Gastroesophageal sphincter (tissue), 4 donors: ENCODE measurements at places on chromosomes 12 and 14. TPM values are rescaled to one million over a fixed set of nuclear protein-coding genes. Genes with fewer than 3 reads are reported as not detected.
A peak's percentile ranks its signal among the peaks of the same experiment; 100 is the strongest.

GRCh38 chr14:105401699-105402098 lies 3.4 kb downstream of the TEX22 start:
- no peak for ATAC-seq

NPAS3 gene
- total RNA-seq, result 10.6 TPM

- no peak for ATAC-seq
Measured at GRCh38 chr12:88453323-88453722, 126.9 kb downstream of the KITLG start.

GALNT9 gene
- total RNA-seq, result 2.0 TPM

IL22 gene
- total RNA-seq, result not detected

PAWR gene
- total RNA-seq, result 92.1 TPM

- no peak for ATAC-seq
Measured at GRCh38 chr12:83826112-83826511, 1086.5 kb downstream of the SLC6A15 start.

DNA sequence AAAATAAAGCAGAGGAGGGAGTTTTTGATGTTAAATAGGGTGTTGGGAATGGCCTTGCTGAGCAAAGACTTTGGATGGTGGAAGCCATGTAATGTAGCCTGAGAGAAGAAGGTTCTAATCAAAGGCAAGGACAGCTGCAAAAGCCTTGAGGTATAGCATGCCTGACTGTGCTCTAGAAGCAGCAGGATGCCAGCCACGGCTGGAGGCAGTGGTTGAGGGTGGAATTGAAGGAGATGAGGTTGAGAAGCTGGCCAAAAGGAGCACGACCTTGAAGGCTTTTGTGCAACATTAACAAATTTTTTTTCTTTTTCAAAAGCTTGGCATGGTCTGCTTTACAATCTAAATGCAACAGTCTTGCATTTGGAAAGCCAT lies 42.3 kb upstream of the CSRP2 start:
- no peak for ATAC-seq

- ATAC-seq, result no peak
Measured at GRCh38 chr14:33386781-33387180, 448.1 kb downstream of the NPAS3 start.

GRCh38 chr12:51922762-51923505 lies 15.6 kb downstream of the ACVRL1 start:
- ATAC-seq, result peak; percentile 75
